ENCODE measurements at places on chromosomes 2 and 18.

DNA sequence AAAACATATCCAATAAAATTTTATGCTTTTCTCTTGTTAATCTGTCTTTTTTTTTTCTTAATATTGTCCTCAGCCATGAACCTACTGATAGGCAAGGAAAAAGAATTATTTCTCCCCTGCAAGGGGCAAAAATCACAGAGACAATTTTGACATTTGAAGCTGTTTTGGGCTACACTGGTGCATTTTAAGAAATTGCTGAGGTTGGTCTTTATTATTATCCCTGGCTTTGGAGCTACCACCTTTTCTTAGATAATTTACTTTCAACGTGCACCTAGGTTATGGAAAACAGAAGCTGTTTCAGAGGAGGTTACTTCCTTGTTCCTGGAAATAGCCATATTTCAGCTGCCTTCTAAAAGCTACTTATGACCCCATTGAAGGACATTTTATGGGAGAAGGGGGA lies 195.5 kb upstream of the KYNU start:
- DNase-seq: no peak

- DNase-seq: peak; percentile 32
Measured at GRCh38 chr18:22346401-22346952, 71.2 kb downstream of the CTAGE1 start.

GRCh38 chr2:217510771-217511291 lies 492.0 kb downstream of the TNS1 start:
- DNase-seq: peak; percentile 67

GRCh38 chr2:205261516-205262020 lies 420.7 kb upstream of the NRP2 start:
- no peak for DNase-seq

DNA sequence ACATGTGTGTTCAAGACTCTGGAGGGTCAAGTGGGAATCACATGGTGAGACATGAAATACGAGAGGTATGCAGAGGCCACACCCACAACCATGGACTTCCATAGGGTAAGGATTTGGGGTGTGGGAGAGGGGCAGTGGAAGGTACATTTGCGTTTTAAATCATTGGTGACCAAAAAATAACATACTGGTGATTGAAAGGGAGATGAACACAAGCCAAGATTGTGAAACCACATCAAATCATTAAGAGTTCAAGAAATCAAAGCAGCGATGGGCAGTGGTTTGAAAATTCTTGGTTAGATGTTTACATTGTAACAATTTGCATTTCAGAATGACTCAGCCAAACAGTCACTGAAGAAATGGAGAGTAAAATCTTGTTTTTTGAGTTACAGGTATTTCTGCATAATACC lies 1.9 kb upstream of the CABYR start:
- no peak for DNase-seq

Data from inflammatory macrophage treated with lipopolysaccharide for 4 hours (primary cell).